ENCODE measurements at places on chromosomes 12 and 14.

- no peak for DNase-seq
Measured at GRCh38 chr12:120076651-120077050, 39.9 kb downstream of the RAB35 start.

GRCh38 chr14:78921856-78922255, 751.7 kb downstream of the NRXN3 start:
- no peak for DNase-seq

GRCh38 chr12:103707446-103707845, 120.4 kb downstream of the STAB2 start:
- no peak for DNase-seq

DNA sequence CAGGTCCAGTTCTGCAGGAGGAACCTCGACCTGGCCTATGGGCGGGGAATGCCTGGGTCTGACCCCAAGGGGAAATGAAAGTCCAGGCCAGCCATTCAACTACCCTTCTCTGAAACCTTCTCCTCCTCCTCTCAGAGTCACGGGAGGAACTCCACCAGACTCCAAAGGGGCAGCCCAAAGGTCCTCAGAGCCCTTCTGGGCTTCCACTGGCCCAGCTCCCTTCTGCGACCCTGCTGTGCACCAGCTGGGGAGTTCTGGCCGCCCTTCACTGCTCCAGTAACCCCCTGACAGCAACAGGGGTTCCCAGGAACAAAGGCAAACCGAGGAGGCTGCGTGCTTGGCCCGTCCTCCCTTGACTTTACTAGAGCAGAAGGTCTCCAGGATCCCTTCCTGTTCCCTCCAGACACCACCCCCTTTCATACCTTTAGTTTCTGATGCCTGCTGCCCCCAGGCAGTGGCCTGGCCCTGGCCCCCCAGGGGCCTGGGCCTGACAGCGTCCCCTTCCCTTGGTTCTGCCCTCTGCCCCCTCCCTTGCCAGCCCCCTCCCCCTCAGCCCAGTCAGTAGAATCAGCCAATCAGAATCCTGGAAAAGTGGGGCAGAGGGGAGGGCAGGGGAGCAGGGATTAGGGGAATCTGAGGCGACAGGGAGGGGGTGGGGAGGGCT, 850 bp upstream of the ZNF385A start:
- DNase-seq, result no peak

GRCh38 chr14:83355609-83356008, 1822.0 kb upstream of the SEL1L start:
- no peak for DNase-seq

- no peak for DNase-seq
Measured at GRCh38 chr12:10301103-10301502, 6.6 kb upstream of the KLRD1 start.

Data from hypothalamus (tissue), 51 donors.